ENCODE measurements at places on chromosomes 13 and 19. TPM values are rescaled to one million over a fixed set of nuclear protein-coding genes. Genes with fewer than 3 reads are reported as not detected.

The PLIN4 gene
- total RNA-seq = 0.10 TPM

The ZNF480 gene
- 17.1 TPM for total RNA-seq

The SYCN gene
- total RNA-seq = not detected

The ZSCAN4 gene
- total RNA-seq = not detected

The IFNL2 gene
- not detected for total RNA-seq

The TNNT1 gene
- 131 TPM for total RNA-seq

The KIR3DL2 gene
- 0.06 TPM for total RNA-seq

The IGFL1 gene
- 2.5 TPM for total RNA-seq

The DMPK gene
- total RNA-seq = 42.0 TPM

The PRTN3 gene
- 0.18 TPM for total RNA-seq
